ENCODE measurements at places on chromosomes 7 and 10. TPM values are rescaled to one million over a fixed set of nuclear protein-coding genes. Genes with fewer than 3 reads are reported as not detected.

GRCh38 chr10:1960982-1961381, 223.7 kb upstream of the ADARB2 start:
- no peak for DNase-seq

- peak; percentile 84 for DNase-seq
Observed at GRCh38 chr10:114245121-114245791, 6.2 kb downstream of the VWA2 start.

DNA sequence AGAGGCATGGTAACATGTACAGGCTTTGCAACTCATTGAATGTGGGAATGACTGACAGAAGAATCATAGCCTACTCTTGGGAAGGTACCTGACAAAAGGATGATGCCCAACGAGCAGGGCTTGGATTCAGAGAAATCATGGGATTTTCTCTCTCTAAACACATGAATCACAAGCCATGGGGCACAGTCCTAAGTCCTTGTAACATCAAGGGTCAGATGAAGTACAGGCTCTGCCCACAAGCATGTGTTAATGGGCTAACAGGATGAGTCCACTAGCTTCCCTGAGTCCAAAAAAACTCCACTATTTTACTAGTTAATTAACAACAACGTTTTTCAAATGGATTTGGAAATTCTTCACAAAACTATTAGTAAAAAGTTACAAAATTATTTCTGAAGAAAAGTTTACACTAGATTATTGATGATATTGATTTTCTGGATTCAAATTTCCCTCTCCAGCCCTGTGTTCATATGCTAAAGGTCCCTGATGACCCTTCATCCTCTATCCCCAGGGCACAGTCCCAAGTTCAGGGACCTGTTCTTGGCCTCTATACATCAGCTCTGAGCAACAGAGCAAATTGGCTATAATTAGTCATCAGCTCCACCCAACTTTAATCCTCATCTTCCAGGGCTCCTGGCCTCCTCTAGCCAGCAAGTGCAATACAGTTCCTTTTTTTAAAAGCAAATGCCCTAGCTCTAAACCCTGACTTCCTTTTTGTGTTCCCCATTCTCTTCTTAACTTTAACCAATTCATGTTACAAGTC, 99.8 kb downstream of the GSAP start:
- peak; percentile 17 for DNase-seq

- DNase-seq: no peak
Observed at GRCh38 chr10:71427246-71427645, 30.5 kb downstream of the CDH23 start.

Gene SLC26A3
- not detected for total RNA-seq

Measured in M059J (cell line).